ENCODE measurements at places on chromosomes 3 and 15.

DNA sequence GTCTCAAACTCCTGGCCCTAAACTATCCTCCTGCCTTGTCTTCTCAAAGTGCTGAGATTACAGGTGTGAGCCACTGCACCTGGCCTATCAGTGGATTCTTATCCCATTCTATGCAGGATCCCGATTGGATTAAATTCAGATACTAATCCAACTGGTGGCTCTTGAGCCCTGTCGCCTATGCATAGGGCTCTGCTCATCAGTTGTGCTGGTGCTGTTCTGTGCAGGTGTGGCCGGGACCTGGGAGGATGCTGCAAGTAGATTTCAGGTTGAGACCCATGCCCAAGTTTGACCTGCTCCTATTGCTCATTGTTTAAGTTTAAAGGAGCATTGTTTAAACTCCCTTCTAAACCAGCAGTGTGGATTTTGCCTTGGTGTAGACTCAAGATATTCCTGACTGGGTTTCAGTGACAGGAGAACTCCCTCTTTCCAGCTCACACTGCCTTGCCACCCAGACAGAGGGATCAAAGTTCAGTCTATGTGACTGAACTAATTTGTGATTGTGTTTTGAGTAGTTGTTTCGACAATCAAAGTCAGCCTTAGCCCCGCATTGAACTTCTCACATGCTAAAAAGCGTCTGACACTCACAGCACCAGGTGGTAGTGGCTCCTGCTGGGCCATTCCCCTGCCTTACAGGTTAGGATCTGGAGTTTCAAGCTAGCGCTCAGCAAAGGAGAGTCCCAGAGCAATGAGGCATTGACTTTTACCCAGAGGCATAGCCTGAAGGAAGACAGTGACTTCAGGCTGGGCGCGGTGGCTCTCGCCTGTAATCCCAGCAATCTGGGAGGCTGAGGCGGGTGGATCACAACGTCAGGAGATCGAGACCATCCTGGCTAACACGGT is 45.0 kb upstream of the PIK3CB start:
- no peak for DNase-seq

GRCh38 chr3:127289706-127290575 is 2.1 kb upstream of the PRR20G start:
- DNase-seq: no peak

GRCh38 chr3:186849374-186849975 is 7.0 kb downstream of the ADIPOQ start:
- no peak for DNase-seq

GRCh38 chr3:16839271-16840100 is 45.3 kb upstream of the PLCL2 start:
- DNase-seq: no peak

GRCh38 chr3:12380461-12380860 is 91.6 kb downstream of the PPARG start:
- no peak for DNase-seq

Data from GDM1 (cell line).